ENCODE measurements at places on chromosomes 1 and 21.

- DNase-seq, result no peak
These were observed 820.3 kb downstream of the ADGRL2 start for GRCh38 chr1:82621076-82621475.

GRCh38 chr1:170012920-170013319, 61.6 kb downstream of the KIFAP3 start:
- no peak for DNase-seq

DNA sequence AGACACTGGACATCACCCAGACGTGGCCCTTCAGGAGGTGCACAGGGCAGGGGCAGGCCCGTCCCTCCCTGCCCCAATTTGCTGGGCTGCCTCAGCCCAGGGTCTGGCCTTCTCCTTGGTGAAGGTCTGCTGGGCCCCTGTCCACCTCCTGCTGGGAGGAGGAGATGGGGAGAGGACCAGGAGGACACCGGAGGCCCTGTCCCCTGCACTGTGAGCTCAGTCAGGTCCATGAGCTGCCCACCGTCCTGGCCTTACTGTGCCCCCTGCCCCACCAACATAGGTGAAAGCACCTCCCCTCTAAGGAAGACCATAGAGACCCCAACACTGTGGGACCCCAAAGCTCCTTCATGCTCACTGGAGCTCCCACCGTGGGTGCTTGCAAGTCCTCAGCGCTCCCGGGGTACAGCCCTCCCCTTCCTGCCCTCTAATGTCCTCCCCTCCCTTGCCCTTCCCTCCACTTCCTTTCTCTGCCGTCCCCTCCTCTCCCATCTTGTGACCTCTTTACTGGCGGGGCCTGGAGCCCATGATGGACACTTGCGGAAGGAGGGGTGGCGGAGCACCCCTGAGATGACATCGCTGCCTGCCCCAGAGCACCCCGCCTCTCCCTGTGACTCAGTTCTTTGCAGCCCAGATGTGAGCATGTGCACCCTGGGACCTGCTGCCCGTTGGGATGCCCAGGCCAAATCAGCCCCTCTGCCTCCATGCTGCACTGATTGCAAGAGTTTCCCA, 4.6 kb downstream of the LRRC3 start:
- no peak for DNase-seq

DNA sequence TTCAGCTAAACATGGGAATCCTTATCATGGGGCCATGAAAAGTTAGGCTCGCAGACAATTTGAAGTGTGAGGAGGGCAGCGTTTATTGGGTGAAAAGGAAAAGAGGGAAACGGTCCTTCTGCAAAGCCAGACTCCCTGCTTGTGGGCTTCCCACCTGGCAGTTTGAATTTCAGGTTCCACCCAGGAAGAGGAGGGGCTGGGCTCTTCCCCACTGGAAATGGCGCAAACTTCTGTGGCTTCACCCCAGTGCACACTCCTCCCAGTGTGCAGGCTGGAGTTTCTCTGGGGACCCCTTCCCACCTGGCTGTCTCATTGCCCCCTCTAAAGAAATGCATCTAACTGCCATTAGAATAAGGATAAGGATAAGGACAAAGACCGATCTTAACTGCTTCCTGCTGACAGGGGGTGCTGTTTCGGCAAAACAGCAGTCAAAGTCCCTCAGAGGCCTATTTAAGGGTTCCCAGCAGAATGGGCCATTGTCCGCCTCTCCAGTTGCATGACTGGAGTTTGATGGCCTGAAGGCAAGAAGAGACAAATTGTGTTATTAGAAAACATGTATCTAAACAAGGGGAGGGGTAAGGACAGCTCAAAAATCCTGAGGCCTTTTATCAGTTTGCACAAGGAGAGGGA, 20.4 kb downstream of the AIM2 start:
- DNase-seq, result no peak

DNA sequence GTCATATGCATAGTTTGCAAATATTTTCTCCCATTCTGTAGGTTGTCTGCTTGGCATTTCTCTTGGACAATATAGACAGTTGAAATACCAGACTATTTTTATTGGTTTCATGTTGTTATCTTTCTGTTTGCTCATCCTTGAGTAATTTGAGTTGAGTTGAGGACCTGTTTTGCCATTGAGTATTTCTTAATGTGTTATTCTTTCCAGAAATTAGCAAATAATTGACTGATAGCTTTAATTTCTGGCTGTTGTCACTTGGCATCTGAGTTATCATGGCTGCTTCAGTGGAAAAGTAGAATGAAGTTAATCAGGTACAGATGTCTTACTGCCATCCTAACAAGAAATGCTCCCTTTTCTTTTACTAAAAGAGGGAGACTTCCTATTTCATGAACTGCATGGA, 264.8 kb upstream of the DUSP10 start:
- no peak for DNase-seq

DNA sequence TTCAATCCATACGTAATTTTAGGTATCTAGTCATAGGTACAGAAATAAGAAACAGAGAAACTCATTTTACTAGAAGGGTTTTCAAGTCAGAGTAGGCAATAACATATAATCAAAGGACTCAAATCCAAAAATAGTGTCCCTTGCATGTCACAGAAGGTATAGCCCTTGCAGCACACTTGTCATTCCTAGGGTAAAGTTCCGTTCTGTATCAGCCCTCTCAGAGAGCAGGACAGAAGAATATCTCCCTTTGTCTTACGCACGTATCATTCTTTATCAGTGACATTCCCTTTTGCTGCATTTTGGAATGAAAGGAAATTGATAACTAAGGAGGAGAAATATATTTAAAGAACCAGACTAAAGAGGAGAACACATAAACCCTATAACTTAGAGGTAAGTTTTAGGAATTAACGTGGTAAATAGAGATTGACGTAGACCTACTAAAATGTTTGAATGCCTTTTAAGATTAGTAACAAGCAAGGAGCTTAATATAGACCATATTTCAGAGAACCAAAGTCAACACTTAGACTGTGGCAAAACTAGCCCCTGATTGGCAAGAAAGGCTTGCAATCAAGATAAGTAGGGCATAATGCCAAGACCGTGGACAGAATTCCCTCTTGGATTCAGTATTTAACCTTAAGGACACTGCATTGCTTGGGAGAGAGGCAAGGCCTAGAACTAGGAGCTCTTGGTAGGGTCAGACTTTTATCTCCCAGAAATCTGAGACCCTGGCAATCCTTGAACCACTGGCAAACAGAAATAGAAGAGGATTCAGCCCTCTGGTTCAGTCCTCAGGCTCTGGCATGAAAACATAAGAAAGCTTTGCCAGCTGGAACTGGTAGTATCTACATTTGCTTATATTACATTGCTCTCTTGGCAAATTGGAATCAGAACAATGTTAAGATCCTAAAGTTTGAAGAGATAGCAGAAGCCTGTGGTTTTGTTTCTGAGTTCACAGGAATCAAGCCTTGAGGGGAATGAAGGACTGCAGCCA, 232.1 kb downstream of the ASTN1 start:
- DNase-seq, result no peak

DNA sequence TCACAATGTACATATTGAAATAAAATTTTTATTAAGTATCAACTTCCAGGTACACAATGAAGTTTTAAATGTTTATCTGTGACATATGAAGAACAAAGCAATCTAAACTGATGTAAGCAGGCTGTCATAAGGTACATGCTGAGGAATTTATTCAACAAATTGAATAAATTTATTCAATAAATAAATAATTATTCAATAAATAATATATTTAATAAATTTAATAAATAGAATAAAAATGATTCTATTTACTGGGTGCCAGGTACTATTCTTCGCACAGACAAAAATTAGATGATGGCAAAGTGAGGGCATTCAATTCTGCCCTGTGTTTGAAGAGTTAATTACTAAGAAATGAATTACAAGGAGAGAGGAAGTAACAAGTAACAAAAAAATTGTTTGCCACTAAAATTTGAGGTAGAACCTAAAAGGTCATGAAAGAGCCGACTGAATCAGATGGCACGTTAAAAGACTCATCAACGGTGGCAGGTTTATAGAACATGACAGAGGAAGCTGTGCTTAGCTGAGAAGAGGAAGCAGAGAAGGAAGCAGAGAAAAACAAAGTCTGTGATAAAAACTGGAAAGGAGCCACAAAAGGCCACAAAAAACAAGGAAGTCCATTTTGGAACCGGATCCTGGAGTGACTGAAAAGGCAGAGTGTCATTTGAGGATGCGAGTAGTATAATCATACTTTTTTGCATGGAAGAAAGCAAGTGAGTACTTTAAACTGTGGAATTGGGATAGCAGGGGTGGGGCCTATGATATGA, 2.2 kb upstream of the USP24 start:
- no peak for DNase-seq

- DNase-seq, result no peak
These were observed 73.5 kb downstream of the ASTN1 start for GRCh38 chr1:177091040-177091439.

DNA sequence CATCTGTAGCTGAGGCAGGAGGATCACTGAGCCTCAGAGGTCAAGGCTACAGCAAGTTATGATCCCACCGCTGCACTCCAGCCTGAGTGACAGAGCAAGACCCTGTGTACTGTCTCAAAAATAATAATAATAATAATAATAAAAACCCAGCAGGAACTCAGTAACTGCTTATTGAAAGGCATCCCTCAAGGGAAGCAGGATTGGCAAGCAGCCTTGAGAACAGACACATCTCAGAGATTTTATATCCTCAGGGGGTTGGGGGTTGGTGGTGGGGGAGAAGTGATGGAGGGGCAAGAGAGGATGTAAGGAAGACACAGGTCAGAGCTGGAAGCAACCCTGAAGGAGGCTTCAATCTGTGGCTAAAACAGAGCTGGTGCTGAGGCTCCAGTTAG, 29.6 kb downstream of the GNB1 start:
- DNase-seq, result no peak

- DNase-seq, result no peak
These were observed 15.4 kb downstream of the ABCA4 start for GRCh38 chr1:94105581-94105952.

DNA sequence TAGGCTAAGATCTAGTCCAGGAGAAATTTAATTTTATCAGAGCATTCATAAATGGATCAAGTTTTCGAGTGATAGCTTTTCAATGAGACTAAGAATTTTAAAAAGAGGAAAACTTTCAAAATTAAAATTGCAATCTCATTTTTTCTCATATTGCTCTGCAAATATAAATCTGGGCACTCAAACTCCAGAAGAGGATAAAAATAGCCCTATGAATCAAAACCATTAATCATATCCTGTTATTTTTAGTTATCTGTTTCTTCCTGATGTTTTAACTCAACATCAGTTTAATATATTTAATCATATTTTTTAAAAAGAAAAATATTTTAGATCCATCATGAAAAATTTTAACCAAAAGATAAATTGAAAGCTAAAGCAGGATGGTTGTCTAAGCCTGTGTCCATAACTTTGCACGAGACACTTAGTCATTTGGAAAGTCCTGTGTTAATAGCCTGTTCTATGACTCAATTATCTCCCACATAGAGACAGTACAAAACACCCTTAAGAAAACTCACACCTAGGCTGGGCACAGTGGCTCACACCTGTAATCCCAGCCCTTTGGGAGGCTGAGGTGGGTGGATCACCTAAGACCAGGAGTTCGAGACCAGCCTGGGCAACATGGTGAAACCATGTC, 17.1 kb upstream of the PRRC2C start:
- DNase-seq, result no peak

DNA sequence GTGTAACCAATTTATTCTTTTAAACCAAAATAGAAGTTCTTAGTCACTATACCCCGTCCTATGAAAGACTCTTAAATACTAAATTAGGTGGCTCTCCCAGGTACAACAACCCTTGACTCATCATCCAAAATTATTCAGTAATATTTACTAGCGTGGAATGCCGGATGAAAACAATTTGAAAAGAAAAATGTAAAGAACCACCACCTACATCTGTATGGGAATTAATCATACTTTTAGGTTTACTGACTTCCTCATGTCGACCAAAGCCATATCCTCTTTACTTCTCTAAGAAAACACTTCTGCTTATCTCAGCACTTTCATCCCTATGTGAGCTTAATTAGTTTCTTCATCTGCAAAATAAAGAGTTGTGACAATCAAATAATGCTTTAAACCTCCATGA, 139.6 kb downstream of the AKT3 start:
- no peak for DNase-seq

DNA sequence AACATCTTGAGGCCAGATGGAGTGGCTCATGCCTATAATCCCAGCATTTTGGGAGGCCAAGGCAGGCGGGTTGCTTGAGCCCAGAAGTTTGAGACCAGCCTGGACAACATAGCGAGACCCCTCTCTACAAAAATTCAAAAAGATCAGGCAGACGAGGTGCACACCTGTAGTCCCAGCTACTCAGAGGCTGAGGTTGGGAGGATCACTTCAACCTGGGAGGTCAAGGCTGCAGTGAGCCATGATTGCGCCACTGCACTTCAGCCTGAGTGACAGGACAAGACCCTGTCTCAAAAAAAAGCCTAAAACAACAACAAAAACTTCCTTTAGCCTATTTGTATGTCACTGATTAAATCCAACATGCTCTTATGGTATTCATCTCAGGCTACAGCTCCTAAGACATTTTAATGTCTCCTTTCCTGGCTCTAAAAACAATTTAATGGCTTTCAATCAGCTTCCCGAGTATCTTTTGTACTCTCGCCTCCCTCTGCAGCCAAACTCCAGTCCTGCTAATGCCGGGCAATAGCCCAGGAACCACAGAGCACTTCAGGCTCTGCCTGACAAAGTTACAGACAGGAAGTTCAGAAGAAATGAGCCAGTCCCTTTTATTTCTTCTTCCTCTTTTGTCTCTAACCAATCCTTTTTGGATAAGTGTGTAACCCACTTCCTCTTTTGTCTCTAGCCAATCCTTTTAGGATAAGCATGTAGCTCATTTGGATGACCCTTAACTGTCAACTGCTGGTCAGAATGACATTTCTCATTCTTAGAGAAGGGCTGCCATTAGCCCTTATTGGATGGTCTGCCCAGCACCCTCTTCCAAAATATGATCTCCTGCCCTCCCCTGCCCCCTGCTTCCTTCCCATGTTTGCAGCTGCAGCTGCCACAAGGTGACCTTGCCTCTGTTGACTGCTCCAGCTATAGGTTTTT, 6.6 kb upstream of the DOP1B start:
- no peak for DNase-seq

GRCh38 chr21:42199868-42200463, 19.0 kb upstream of the ABCG1 start:
- DNase-seq, result no peak

GRCh38 chr1:27571439-27572018, 32.4 kb downstream of the AHDC1 start:
- no peak for DNase-seq

GRCh38 chr1:233868461-233868860, 36.0 kb upstream of the SLC35F3 start:
- no peak for DNase-seq

DNA sequence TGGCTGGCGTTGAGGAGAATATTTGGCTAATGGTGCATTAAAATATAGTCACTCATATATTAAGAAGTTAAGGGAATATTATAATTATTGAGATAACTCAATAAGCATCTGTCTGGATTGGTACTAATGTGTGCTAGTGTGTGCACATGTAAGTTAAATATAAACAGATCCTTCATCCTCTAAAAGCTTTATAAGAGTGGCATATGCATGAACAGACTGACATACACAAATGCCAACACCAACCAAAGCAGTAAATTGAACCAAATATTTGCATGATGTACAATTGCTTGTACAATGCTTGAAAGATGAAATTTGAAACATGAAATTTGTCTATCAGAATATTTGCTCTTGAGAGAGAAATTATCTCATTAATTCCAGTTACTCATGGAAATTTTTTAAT, 344.9 kb downstream of the ADGRL2 start:
- no peak for DNase-seq

GRCh38 chr1:226981838-226982237, 41.7 kb downstream of the COQ8A start:
- DNase-seq, result no peak

GRCh38 chr1:236083650-236084385, 18.9 kb upstream of the NID1 start:
- DNase-seq, result no peak

GRCh38 chr1:33349081-33349759, 28.3 kb upstream of the A3GALT2 start:
- DNase-seq, result peak; percentile 50

GRCh38 chr1:239537795-239538194, 151.4 kb downstream of the CHRM3 start:
- DNase-seq, result no peak
